ENCODE measurements at places on chromosomes 5 and 9.

DNA sequence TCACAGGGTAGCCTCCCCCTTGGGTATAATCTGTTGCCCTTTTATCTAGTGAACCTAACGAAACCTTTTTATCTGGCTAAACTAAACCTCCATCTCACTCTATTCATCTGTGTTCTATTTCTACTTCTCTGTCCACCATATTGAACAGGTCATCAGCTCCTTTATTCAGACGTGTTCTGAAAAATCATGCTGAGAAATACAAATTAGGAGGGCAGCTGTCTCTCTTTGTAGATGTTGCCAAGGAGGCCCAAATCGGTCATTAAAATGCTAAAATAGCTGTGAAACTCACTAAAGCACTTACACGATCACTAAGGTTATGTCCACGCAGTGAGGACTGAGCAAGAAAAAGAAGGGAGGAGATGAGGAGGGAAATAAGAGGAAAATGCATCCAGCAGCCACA, 115.6 kb upstream of the RETREG1 start:
- H3K4me1 ChIP-seq: no peaks in the 10 kb centered on the region
- no peak overlapping the region for H3K27ac ChIP-seq
- H3K27me3 ChIP-seq: no peaks in the 10 kb centered on the region
- no peak overlapping the region for H3K4me3 ChIP-seq

DNA sequence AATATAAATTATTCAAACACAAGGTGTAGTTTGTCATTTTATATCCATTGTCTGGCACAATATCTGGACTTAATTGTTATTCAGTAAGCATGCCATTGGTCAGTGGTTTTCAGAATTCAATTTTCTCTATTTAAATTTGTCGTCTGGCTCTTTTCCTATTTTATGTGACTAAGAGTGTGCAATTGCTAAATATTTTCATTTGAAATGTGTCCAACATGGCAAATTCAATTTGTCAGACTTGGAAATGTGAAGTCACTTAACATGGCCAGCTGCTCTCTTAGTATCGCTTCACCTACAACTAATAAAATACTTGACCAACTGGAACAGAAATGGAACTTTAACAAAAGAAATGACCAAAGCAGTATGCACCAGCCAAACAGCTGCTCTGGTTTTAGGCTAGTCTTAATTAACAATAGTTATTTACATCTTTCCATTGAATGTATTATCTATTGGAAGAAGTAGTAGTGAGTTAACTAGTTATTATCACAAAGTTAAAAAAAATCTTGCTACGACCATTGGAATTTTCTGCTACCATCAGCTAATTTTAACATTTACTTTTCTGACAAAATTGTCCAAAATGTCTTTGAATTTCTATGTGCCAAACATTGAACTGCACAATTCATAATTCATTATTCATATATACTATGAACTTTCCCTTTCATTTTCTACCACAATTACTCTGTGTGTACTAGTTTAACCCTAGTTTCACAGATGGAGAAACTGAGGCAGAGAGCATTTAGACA, 720.7 kb upstream of the FAM174A start:
- H3K36me3 ChIP-seq: no peaks in the 10 kb centered on the region
- no peak overlapping the region for H3K4me3 ChIP-seq
- DNase-seq: no peak

DNA sequence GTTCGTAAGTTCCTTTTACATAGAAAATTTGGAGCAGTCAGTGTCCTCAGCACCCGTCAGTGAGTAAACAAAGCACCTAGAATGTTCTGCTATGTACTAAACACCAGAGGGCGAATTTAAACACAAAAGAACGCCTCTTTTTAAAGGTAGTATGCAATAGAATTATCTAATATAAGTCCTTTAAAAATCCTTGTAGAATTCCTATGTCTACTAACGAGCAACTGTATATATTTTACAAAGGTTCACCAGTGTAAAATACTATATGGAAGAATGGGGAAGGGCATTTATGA, 499 bp upstream of the TMEM232 start:
- H3K36me3 ChIP-seq: no peaks in the 10 kb centered on the region
- H3K27ac ChIP-seq: no peak overlapping the region
- peak overlapping the region; percentile 48 for H3K4me3 ChIP-seq
- H3K4me1 ChIP-seq: no peaks in the 10 kb centered on the region

DNA sequence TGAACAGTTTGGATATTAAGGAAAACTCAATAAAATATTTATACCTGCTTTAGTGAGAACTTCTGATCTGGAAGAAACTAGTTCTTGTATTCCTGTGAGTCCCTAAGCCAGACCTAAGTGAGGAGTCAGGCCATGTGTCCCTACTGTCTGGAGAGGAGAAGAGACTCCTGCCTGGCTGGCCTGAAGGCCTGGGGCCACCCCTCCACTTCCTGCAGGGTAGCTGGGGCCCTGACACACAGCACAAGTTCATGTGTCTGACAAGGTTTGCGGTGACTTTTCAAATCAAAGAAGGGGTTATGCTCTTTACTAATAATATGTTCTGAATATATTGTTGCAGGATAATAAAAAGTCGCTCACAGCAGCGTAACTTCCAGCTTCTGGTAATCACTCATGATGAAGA, 16.1 kb upstream of the IL13 start:
- H3K27me3 ChIP-seq: no peaks in the 10 kb centered on the region
- no peak overlapping the region for H3K27ac ChIP-seq
- H3K4me3 ChIP-seq: no peak overlapping the region
- no peaks in the 10 kb centered on the region for H3K36me3 ChIP-seq
- DNase-seq: no peak

DNA sequence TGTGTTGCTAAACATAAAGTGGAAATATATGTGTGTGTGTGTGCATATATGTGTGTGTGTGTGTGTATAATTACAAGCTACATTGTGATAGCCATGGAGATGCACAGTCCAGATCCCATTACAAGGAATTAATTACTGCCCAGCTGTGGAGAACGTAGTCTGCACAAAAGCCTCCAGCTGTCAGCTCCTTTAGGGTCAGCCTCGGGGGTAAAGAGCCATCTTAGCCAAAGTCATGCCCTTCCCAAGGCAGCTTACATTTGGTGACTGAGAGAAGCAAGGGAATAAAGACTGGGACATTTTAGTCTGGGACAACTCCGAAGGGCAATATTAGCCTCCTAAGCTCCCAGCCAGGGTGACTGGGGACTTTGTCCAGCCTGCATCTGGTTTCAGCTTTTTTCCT, 21.9 kb upstream of the FOCAD start:
- no peak for DNase-seq
- H3K4me1 ChIP-seq: no peaks in the 10 kb centered on the region
- no peak overlapping the region for H3K4me3 ChIP-seq
- no peaks in the 10 kb centered on the region for H3K36me3 ChIP-seq

DNA sequence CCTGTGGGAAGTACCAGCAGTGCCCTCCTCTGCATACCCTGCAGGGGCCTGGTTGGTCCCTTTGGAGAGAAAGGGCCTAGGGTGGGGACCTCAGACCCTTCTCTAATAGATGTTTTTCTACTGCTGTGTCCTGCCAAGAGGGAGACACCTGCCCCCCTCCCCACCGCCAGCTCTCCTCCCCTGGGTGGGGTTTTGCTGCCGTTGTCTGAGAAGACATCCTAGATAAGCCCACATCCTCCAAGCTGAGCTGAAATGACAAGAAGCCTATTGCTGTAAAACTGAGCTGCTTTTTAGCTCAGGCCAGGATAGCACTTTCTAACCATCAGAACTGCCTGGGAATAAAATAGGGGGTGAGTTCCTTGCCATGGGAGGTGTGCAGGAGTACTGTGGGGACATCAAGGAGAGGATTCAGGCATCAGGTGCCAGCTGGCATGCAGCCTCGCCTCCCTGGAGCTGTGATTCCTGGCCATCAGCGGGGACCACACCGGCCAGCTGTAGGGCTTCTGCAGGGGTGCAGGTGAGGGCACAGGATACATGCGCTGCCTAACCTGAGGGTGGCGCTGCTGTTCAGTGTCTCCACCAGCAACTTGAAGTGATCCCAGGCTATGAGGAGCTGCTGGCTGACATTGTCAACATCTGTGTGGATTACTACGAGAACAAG, 37.9 kb downstream of the CYFIP2 start:
- no peak overlapping the region for H3K4me3 ChIP-seq
- no peak for DNase-seq
- H3K27me3 ChIP-seq: no peaks in the 10 kb centered on the region
- no peaks in the 10 kb centered on the region for H3K4me1 ChIP-seq
- no peaks in the 10 kb centered on the region for H3K36me3 ChIP-seq

DNA sequence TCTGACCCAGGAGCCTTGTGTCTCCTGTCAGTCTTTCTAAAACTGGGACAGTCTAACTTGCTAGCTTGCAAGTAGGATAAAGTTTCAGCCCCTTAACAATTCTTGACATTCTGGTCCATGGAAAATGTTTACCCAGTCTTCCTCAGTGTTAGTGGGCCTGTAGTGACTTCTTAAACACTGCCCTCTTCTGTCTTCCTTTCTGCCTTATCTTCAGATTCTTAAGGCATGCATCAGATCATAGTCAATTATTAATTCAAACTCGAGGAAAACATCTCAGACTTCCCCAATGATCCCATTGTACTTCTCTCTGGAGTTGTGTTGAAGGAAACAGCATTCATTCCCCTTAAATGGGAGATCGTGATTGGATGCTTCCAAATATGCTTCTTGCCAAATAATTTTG, 1199.8 kb downstream of the DTWD2 start:
- H3K27me3 ChIP-seq: no peaks in the 10 kb centered on the region
- H3K27ac ChIP-seq: no peak overlapping the region
- no peaks in the 10 kb centered on the region for H3K4me1 ChIP-seq
- H3K36me3 ChIP-seq: no peaks in the 10 kb centered on the region

DNA sequence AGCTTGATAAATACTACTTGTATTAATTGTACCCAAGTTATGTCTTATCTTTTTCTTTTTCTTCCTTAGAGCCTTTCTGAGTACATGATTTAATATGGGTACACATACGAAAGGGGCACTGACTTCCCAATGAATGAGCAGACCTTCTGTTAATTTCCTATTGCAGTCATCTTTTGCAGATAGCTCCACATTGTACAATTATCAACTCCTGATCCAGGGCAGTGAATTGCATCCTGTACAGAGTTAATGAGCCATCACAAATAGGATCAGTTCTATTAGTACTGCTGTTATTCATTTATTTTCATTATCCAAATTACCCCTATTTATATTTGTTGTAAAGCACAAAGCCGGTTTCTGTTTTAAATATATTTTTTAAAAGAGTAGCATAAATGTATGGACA, 105.6 kb downstream of the ADAMTSL1 start:
- H3K36me3 ChIP-seq: no peaks in the 10 kb centered on the region
- no peak overlapping the region for H3K27ac ChIP-seq
- H3K27me3 ChIP-seq: no peaks in the 10 kb centered on the region
- no peak for DNase-seq
- no peak overlapping the region for H3K4me3 ChIP-seq
- no peaks in the 10 kb centered on the region for H3K4me1 ChIP-seq

GRCh38 chr5:168683247-168683926, 104.2 kb upstream of the PANK3 start:
- H3K4me3 ChIP-seq: no peak overlapping the region
- H3K27ac ChIP-seq: no peak overlapping the region
- no peaks in the 10 kb centered on the region for H3K27me3 ChIP-seq
- H3K36me3 ChIP-seq: no peaks in the 10 kb centered on the region
- no peak for DNase-seq
- no peaks in the 10 kb centered on the region for H3K4me1 ChIP-seq

DNA sequence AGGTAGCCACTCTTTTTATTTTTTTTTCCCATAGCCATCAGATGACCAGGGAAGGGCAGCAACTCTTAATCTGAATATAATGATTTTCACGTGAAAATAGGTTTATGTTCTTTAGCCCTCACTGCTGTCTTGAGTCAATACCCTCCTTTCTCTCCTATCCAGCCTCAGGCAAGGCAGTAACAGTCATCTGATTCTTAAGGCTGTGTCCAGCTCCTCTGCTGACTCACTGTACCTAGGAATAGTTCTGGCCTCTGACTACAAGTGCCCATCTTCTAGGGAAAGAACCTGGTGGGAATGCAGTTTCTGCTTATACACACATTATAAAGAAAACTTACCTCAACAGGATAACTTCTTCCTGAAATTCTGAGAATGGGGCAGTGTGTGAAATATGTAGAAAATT, 30.7 kb downstream of the DHX29 start:
- no peaks in the 10 kb centered on the region for H3K27me3 ChIP-seq
- H3K36me3 ChIP-seq: no peaks in the 10 kb centered on the region
- no peak overlapping the region for H3K4me3 ChIP-seq
- H3K4me1 ChIP-seq: no peaks in the 10 kb centered on the region
- DNase-seq: no peak

DNA sequence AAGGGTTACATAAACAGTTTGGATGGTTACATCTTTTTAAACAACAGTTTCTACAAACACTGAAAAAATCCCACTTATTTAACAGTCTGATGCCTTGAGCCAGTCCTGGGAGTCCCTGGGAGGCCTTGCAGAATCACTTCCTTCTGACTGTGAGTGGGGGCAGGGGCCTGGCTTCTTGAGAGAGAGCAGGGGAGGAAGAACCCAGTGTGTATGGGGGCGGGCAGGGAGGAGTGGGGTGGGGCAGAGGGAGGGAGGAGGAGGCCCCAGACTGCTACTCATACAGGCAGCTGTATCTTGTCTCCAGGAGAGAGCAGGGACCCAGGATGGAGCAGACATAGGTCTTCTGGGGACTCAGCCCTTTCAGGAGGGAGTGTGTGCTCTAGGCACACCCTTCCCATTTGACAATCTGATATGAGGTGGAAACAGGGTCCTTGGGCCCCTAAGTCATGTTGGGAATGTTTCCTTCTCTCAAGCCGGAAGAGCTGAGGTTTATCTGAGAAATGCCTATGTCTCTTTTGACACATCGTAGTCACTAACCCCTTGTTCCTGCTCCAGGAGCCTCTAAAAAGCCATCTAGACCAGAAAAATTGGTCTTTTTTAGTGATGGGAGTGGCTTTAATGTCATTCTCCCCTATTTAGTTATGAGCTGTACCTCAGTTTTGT, 52.8 kb downstream of the IRF1 start:
- H3K36me3 ChIP-seq: no peaks in the 10 kb centered on the region
- DNase-seq: peak; percentile 78
- no peak overlapping the region for H3K4me3 ChIP-seq
- peaks cover 8% of the 10 kb centered on the region for H3K4me1 ChIP-seq
- H3K27me3 ChIP-seq: no peaks in the 10 kb centered on the region

GRCh38 chr5:74009502-74009901, 383.5 kb downstream of the ARHGEF28 start:
- no peaks in the 10 kb centered on the region for H3K4me1 ChIP-seq
- H3K27ac ChIP-seq: no peak overlapping the region
- no peaks in the 10 kb centered on the region for H3K27me3 ChIP-seq
- DNase-seq: no peak

DNA sequence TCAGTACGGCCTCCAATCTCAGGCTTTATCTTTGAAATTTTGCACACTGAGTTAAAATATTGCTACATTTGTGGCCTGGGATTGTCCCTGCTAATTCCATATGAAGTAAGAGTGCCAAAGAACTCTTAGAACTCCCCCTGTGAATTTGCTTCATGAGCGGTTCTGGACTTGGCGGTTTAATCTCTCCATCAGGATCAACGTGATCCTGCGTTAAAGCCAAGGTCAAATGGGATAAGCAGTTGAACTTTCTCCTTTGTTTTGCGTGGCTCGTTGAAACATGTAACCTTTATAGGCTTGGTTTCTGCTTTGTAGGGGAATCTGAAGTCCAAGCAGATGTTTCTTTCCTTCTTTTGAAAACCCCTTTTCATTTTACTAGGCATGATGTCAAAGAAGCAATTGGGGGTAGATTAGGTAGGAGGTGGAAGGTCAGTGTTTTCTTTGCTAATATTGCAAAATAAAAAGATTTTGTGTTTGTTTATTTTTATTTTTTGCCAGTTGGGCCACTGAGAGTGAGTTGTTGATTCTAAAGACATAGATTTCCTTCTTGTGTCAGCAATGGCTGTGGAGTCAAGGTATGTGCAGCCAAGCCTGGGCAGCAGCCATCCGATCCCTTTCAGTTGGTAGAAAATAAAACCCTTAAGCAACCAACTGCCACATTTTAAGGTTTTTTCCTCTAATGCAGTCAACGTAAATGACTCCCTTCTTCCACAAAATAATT, 390.8 kb downstream of the NNT start:
- H3K27me3 ChIP-seq: no peaks in the 10 kb centered on the region
- H3K27ac ChIP-seq: no peak overlapping the region
- no peak for DNase-seq

Data from colonic mucosa (tissue), 4 donors.